ENCODE measurements at places on chromosomes 3 and 15.

DNA sequence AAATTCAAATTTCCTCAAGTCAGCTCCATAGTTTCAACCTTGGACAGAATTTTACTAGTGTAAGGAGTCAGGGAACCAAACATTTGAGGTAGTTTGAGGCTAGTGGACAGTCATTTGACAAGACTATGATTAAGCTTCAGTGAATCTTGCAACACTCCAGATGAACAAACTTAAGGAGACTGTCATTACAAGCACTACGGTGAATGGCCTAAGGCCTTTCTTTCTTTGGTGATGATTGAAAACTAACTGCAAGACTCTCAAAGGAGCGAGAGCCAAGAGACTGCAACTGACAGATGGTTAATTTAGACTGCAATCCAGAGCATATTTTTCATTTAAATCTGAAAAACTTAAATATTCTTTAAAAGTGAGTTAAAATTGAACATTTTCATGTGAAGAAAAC lies 272.3 kb upstream of the NECTIN3 start:
- no peak for DNase-seq

DNA sequence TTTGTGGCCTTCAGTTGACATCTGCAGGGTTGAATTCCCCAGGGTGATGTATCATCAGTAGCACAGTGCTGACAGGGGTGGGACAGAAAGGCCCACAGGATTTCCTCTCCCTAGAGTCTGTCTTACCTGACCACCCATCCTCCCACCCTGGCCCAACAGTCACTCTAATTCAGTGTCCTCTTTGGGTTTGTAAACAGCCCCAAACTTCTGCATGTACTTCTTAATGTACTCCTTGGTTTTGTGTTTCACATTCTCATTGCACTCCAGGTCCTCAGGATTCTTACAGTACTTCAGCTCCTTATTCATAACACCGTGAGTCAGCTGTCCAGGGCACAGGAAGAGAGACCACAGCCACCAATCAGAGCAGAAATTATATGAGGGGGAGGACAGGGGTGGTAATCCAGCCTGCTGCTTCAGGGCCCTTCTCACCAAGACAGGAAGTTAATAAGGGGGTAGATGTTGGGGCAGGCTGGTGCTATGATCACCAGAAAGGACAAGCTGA lies 37.5 kb downstream of the NBEAL2 start:
- DNase-seq = peak; percentile 51

DNA sequence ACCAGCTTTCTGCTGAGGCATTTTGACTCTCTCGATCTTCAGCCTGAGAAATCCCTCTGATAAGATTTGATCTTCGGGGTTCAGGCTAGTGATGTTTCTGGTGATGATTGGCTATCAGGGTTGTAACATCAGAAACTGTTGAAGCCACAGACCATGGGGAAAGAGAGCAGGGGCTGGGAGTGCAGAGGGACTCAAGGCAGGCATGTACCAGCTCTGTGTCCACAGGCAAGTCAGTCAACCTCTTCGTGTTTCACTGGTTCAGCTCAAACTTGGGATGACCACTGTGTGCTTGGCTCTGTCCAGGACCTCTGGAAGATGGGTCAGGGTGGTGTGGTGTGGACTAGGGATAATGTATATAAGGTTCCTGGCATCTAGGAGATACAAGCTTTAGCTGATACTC lies 116.5 kb downstream of the EEFSEC start:
- DNase-seq = no peak

DNA sequence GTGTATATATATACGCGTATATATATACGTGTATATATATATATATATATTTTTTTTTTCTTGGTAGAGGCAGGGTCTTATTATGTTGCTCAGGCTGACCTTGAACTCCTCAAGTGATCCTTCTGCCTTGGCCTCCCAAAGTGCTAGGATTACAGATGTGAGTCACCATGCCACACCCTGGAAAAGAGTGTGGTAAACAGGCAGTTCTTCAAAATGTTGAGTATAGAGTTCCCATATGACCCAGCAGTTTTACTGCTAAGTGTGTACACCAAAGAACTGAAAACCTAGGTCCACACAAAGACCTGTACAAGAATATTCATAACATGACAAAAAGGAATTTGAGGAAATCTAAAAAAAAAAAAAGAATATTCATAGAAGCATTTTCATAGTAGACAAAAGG lies 71.8 kb upstream of the GCNT3 start:
- peak; percentile 25 for DNase-seq

DNA sequence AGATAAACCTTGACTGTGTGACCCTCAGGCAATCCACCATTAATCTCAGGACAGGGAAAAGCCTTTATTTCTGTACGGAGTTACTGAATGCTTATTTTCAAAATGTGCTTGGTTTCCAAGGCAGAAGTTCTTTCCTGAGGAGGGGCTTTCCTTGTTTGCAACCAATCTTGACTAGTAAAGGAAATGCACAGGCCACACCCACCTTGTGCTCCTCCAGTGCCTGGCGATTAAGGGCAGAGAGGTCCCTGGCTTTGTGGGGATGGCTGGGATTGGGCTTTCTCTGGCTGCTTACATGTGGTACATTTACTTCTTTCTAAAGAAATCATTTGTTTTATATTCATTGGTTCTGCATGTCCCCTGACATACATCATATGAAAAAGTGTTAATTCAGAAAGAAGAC lies 47.8 kb downstream of the ZNF621 start:
- no peak for DNase-seq

DNA sequence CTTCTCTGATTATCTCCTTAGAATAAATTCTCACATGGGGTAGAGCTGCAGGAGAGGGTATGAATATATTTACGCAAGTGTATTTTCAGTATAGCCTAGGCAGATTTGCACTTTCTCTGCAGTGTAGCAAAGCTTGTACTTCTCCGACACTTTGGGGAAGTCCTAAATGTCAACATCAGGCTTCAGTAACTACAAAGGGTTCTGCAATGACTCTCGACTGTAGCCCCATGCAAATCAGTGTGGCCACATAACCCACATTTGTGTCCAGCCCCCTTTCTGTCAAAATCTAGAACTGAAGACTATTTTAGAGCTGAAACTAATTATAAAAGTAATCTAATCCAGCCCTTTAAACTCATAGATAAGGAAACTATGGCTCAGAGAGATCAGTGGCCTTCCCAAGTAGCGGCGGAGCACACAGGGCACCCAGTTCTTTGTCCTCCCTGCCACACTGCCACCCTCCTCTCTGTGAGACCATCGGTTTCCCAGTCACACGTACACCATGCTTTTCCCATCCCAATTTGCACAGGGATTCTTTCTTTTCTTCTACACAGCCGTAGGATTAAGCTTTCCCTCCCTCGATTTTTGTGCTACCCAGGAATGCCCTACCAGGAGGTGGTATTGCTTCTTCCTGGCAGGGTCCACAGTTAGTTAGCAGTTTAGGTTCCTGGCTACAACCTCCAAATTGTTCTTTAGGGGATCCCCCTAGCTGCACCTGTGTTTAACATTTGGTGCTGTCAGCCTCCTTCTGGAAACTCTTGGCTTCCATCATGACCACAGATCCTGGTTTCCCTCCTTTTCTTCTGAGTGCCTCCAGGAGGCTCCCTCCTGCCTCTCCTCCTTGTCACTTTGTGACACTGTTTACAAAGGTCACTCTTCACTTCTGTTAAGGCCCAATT lies 22.9 kb downstream of the MRAS start:
- DNase-seq = peak; percentile 92

- DNase-seq = no peak
Observed at GRCh38 chr3:98532275-98532637, 478 bp downstream of the GPR15 start.

DNA sequence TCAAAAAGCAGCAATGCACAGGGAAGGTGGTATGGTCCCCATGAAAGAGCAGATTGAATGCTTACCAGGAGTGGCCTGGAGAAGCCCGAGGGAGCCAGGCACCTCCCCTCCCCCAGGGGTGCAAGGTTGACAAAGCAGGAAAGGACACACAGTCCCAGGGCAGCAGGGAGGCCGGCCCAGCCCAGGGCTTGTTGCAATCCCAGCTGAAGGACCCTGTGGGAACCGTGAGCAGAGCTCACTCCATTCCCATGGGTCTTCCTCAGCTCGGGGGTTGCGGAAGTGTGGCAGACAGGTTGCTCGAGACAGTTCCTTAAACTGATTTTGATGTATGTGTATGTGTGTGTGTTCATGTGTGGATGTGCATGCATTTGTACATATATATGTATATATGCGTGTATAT lies 15.8 kb downstream of the UROC1 start:
- DNase-seq = no peak

- DNase-seq = no peak
Observed at GRCh38 chr3:64454768-64455167, 229.5 kb upstream of the PRICKLE2 start.

DNA sequence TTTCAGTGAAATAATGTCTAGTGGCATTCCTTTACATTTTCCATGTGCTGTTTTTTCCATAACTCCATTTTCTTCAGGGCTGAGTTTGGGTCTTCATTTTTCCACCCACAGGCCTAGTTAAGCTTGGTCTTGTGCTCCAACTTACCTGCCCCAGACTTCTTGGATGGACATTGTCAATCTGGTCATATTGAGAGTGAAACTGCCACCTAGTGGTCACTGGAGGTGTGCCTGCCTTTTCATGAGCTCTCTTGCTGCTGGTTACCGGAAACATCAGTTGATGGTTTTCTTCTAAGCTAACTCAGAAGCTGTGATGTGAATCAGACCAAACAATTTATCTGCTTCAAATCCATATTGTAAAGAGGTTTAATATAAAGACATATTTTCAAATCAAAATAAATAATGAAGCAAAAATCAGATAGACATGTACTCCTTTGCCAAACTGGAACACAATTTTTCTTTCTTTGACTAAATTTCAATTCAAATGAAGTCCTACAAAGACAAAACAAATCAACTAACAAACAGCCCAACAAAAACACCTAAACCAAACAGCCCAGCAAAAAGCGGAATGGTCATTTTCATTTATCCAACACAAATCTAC lies 135.1 kb upstream of the RASGRP1 start:
- DNase-seq = peak; percentile 85

GRCh38 chr15:49904296-49904695 lies 214.7 kb downstream of the ATP8B4 start:
- DNase-seq = no peak

GRCh38 chr15:81908111-81908510 lies 137.7 kb downstream of the MEX3B start:
- no peak for DNase-seq

- DNase-seq = no peak
Observed at GRCh38 chr15:38605744-38606143, 41.1 kb upstream of the RASGRP1 start.

- DNase-seq = no peak
Observed at GRCh38 chr3:143525408-143525807, 322.9 kb downstream of the SLC9A9 start.

GRCh38 chr3:143261848-143262247 lies 142.3 kb downstream of the CHST2 start:
- DNase-seq = no peak

DNA sequence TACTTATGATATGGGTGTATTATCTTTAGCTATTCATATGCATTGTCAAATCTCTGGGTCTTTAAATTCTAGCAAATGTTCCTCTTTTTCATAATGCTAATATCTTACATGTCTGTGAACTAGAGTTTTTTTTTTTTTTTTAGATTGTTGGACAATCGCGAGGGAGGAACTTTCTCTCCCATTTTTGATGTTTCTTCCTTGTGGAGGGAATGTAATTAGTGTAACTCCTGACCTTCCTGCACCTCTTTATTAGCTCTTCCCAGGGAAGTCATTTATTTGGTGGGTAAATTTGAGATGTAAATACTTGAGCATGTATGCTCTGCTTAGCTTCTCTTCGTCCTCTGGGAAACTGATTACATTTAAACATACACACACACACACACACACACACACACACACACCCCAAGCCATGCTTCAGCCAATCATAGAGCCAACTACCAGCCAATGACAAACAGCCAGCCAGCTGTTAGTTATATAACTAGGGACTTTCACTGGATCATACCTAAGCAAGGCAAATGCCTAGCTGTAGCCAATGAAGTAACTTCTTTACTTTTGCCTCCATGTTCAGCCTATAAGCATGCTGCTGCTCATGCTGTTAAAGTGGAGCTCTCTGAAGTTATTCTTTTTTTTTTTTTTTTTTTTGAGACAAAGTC lies 8.3 kb upstream of the USP8 start:
- no peak for DNase-seq

- no peak for DNase-seq
Observed at GRCh38 chr3:146473726-146474125, 4.4 kb upstream of the PLSCR2 start.

DNA sequence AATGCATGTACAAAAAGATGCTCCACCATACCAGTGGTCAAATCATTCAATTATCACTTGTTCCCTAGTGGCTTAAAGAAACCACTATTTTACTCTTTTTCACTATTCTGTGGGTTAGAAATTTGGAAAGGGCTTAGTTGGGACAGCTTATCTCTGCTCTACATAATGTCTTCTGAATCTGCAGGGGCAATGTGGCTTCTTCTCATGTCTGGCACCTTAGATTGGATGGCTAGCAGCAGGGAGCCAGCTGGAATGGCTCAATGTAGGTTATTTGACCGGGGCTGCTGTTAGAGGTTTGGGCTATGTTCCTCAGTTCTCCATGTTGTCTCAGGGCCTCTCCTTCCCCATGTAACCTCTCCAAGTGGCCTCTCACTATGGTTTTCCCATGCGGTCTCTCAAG lies 57.5 kb upstream of the EPHB1 start:
- DNase-seq = no peak

GRCh38 chr15:38872732-38873131 lies 308.1 kb upstream of the RASGRP1 start:
- no peak for DNase-seq

DNA sequence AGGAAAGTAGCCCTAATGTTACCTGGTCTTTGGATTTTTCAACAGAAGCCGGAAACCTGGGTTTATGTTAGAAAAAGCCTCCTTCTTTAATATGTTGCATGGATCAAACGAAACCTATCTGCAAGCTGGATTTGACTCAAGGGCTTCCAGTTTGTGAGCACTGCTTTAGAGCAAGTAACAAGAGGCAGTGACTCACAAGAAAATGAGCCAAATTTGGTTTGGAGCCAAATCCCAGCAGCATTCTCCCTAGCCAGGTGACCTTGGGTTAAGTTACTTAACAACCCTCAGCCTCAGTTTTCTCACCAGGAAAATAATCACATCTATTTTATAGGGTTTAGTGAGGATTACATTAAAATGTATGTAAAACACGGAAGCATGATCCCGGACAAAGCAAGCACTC lies 215.2 kb upstream of the PRICKLE2 start:
- no peak for DNase-seq

DNA sequence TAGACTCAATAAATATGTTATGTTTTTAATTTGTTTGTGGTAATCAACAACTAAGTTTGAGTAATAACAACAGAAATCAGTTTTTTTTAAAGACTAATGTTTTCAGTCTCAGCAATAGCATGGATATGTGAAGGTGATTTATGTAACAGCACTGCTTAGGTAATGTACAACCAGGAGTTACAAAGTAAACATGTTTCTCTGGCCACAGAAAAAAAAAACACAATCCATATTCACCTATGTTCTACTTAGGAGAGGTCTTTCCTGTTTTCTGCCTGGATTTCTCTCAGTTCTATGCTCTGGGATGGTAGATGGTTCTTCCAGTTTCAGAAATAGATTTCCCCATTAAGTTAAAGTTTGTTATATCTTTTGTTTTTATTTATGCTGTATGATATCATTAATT lies 579.4 kb downstream of the SI start:
- DNase-seq = no peak

GRCh38 chr3:41569632-41570305 lies 370.5 kb downstream of the CTNNB1 start:
- DNase-seq = no peak

- DNase-seq = peak; percentile 22
Observed at GRCh38 chr15:90598031-90598577, 68.4 kb downstream of the CRTC3 start.

All from suppressor macrophage (primary cell).